Endodermal cell (in vitro differentiated cells): ENCODE measurements at places on chromosomes 13 and 19.

GRCh38 chr13:25738342-25739196, 313.2 kb downstream of the SHISA2 start:
- DNase-seq = no peak

- DNase-seq = no peak
Measured at GRCh38 chr19:23314505-23315251, 64.5 kb upstream of the ZNF724 start.

DNA sequence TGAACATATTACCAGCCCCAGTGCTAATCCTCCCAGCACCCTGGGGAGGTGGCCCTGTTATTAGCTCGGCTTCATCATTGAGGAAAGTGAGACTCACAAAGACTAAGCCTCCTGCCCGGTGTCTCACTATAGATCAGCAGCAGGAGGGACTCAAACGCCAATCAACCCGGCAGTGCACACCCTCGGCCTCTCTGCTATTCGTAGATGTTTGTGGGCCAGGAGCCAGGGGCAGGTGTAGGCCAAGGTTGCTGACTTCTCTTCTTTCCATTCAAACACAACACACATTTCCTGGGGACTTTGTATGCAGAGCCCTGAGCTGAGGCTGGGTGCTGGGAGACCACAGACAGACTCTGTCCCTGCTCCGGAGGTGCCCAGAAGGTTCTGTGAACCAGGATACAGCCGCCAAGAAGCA, 9.4 kb upstream of the SBK3 start:
- no peak for DNase-seq

GRCh38 chr19:7534531-7535046, 928 bp upstream of the PNPLA6 start:
- peak; percentile 88 for DNase-seq

DNA sequence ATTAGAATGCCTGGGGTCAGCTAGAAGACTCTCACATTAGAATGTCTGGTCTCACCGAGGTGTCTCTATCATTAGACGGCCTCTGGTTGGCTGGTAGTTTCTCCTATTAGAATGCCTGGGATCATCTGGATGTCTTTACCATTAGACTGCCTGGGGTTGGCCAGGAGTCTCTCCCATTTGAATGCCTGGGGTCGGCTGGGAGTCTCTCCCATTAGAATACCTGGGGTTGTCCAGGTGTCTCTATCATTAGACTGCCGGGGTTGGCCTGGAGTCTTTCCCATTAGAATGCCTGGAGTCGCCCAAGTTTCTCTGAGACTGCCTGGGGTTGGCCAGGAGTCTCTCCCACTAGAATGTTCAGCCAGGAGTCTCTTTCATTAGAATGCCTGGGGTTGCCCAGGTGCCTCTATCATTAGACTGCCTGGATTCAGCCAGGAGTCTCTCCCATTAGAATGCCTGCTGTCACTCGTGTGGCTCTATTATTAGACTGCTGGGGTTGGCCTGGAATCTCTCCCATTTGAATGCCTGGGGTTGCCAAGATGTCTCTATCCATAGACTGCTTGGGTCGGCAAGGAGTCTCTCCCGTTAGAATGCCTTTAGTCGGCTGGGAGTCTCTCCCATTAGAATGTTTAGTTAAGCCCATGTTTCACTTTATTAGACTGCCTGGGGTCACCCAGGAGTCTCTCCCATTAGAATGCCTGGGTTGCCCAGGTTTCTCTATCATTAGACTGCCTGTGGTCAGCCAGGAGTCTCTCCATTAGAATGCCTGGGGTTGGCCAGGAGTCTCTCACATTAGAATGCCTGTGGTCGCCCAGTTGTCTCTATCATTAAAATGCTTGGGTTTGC, 1467.8 kb downstream of the UQCRFS1 start:
- DNase-seq = peak; percentile 13

DNA sequence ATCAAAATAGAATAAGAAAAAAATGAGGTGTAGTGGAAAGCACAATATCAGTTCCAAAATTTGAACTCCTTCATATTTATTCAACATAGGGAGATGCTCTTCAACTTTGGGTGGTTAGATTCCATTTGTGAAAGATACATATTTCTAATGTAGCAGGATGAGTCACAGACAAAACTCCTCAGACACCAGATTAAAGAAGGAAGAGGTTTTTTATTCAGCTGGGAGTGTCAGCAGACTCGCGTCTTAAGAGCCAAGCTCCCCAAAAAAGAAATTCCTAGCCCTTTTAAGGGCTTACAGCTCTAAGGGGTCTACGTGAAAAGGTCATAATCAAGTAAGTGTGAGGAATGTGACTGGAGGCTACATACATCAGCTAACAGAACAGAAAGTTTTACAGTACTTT, 6.8 kb upstream of the ZNF765 start:
- DNase-seq = no peak

DNA sequence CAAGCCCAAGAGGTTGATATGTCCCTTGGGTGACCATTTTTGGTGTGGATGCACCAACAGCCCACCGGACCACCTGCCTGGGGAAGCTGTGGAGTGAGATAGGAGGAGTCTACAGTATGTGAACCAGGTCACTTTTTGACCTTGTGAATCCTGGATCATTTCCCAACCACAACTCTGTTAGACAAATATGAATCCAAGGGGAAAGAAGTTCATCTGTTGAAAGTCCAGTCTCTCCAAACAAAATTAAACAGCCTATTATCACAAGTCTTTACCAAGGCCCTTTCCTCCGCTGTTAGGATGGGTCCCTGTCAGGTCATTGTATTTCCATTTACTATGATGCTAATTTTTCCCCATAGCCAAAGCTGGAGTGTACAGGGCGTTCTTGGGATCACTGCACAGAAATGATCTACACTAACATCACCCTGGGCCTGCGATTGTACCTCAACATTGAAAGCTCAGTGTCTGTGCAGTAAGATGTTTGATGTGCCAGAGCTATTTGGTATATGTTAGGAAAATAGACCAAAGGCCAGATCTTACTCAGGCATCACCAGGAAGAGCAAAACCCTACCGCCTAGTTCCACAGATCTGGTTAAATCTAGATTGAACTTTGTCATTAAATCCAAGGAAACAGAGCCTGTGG, 117.1 kb downstream of the STARD13 start:
- no peak for DNase-seq

DNA sequence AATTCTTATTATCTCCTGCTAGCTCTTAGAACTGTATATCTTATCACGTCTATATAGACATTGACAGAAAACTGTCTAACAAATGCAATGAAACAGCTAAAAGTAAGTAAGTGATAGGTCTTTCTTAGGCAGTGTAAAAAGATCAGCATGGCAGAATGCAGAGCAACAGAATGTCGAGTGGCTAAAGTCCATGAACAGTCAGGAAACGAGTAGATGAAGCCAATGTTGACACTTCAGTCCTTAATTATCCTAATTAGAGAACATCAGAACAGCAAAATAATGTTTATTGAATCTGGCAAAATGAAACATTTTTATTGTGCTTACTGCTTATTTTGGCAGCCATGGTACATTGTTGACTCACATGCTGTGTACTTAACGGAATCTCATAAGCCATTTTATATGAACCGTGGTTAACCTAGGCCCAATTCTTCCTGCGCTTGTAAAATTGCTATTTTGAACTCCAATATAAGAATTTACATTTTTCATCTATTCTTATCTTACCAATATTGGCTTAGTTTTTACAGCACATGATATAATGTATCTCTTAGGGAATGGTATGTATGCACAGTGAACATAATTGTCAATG, 748.1 kb downstream of the DACH1 start:
- no peak for DNase-seq

GRCh38 chr13:48580896-48581295, 48.0 kb upstream of the RCBTB2 start:
- no peak for DNase-seq

DNA sequence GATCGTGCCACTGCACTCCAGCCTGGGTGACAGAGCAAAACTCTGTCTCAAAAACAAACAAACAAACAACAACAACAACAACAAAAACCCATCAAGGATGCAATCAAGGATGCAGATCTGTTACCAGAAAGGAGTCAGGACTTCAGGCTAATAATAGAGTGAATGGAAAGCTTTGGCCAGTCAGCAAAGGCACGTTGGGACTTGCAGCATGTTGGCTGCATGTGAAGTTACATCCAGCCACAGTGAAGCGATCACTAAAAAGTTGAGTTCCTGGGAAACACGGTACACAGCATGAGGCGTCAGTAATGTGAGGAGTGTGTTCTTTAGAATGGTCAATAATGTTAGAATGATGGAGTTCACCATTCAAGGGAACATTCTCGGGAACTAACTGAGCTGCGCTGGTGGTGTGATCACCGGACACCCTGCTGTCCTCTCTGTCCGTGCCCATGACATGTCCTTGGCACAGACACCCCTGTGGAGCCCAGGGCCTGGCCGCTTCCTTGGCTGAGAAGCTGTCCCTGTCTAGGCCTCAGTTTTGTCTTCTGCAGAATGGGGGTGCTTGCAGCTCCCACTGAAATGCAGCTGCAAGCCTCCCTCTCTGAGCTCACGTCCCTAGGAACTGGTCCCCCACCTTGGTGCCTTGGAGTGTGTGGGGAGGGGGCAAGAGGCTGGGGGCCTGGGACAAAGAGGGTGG, 2.3 kb upstream of the LGALS7B start:
- no peak for DNase-seq

DNA sequence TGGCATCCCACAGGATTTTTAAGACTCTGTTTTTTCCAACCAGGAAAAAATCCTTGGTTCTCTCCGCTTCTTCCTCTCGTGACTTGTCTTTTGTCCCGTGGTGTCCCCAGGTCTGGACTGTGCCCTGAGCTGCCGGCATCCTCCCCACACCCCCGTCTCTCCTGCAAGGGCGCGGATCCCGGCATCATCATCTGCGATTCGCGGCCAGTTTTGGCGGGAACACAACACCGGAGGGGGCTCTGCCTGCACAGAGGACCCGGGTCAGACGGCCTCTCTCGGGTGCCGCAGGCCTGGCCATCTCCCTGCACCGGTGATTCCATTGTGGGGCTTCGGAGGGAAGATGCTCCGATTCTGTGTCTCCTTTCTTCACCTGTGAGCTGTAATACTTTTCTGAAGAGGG, 18.8 kb upstream of the GAS6 start:
- peak; percentile 38 for DNase-seq

DNA sequence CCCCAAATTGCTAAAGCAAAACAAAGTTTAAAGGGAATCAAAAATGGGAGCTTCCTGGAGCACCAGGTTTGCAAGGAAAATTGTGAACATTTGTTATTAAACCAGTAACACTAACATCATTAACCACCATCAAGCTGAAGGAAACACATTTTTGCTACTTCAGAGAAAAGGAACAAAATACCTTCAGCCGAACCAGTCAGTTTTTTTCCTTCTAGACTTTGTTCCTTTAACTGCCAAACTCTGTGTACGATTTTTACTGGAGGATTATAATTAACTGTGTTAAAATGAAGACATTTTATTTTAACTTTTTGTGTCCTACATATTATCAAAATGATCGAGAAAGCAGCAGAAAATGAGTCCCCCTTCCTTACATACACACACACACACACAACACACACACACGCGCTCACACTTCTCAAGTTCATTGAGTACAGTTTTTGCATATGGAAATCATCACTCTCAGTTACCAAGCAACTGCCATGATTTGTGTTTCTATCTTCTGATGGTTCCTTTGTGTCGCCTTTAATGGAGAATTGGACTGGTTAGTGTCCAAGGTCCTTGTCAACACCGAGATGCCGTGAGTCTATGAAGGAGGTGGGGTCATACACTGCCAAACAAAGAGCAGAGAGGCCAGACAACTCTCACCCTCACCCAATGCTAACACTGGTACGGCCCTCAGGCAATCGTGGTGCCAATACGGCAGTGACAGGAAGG, 9.8 kb upstream of the SERP2 start:
- no peak for DNase-seq

DNA sequence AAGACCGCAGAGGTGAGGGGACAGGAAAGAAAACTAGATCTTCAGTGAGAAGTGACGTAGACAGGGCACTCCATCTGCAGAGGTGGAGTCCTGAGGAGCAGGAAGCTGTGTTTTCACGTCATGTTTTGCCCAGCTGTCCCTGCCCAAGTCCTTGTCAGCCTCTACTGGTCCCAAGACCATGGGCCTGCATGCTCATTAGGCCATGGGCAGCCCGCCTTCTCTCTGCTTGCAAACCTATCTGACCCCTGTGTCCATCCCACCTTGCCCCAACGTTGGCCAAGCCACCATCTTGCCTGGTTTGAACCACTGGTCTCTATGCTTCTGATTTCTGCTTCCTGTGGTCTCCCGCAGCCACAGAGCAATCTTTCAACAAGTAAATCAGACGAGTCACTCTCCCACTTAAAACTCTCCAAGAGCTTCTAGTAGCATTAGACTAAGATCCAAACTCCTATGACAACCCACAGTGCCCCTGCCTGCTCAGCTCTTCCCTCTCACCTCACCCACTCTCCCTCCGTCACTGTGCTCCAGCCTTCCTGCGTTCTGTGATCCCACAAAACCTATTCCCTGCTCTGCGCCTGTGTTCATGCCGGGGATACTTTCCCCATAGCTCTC, 18.6 kb upstream of the CCNE1 start:
- DNase-seq = peak; percentile 30

GRCh38 chr13:106373989-106374572, 161.4 kb downstream of the EFNB2 start:
- peak; percentile 48 for DNase-seq

DNA sequence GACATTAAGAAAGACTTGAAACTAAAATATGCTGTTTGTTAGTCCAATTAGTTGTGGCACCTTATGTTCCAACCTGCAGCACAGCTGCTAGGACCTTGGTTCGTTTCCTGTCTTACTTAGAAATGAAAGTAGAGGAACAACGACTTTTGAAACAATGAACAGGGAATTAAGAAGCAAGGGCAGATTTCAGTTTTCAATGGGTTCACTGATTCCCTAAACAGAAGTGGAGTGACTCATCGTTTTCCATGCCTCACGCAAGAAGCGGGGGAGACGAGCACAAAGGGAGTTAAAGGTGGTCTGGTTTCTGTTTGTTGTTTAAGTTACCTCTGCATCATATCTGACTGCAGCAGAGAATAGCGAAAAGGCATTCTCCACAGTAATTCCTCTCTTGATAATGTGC, 44.8 kb downstream of the PHF11 start:
- DNase-seq = no peak

GRCh38 chr13:31442571-31442970, 242.8 kb downstream of the B3GLCT start:
- DNase-seq = no peak

DNA sequence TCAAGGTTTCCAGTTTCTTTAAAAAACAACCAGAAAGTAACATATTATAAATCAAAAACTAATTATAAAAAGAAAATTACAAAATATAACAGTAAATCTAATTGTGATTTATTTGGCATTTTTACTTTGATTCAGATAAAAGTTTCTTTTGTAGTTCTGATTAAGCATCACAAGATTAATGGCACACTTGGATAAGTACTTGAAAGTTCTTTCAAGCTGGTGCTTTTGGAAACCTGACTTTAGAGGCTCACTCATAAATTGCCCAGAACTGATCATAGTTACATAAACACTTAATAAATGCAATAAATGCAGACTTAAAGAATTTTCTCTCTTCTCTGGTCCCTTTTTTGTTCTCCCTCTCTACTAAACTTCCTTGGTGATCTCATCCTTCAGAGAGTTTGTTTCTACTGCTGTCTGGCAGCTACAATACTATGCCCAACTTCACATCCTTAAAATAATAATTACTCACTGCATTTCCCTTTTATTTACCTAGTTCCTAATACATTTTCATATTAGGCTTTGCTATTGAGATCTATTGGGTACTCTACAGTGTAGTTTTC, 1417.0 kb downstream of the EFNB2 start:
- DNase-seq = no peak
